Activated gamma-delta T cell treated with anti-CD3 and anti-CD28 coated beads, Interleukin-2, amount 50 U/mL, for 16 hours (primary cell): ENCODE measurements at places on chromosomes 6 and 20.

DNA sequence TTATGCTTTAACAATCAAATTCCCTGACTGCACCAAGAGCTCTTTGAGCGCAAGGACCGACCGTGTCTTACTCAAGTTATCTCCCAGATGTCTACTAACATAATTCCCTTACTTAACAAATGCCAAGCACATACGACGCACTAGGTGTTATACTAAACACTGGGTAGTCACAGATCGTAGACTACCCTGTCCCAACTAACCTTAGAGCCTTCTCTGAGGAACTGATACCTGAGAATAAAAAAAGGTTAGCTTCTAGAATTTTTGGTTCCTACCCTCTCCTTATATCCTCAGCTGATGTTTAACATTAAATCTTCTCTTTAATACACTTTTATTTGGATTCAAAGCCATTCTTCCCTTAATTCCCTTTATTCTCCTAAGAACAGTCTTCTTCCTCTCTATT lies 38.5 kb downstream of the EPB41L2 start:
- no peak for DNase-seq

- no peak for DNase-seq
Measured at GRCh38 chr20:38877483-38877882, 48.7 kb upstream of the FAM83D start.

GRCh38 chr6:113184736-113185135 lies 672.4 kb upstream of the MARCKS start:
- DNase-seq = no peak

- no peak for DNase-seq
Measured at GRCh38 chr6:36822506-36823269, 16.6 kb downstream of the CPNE5 start.
